Activated naive CD4-positive, alpha-beta T cell treated with anti-CD3 and anti-CD28 coated beads for 36 hours (primary cell): ENCODE measurements at places on chromosomes 16 and 17.

DNA sequence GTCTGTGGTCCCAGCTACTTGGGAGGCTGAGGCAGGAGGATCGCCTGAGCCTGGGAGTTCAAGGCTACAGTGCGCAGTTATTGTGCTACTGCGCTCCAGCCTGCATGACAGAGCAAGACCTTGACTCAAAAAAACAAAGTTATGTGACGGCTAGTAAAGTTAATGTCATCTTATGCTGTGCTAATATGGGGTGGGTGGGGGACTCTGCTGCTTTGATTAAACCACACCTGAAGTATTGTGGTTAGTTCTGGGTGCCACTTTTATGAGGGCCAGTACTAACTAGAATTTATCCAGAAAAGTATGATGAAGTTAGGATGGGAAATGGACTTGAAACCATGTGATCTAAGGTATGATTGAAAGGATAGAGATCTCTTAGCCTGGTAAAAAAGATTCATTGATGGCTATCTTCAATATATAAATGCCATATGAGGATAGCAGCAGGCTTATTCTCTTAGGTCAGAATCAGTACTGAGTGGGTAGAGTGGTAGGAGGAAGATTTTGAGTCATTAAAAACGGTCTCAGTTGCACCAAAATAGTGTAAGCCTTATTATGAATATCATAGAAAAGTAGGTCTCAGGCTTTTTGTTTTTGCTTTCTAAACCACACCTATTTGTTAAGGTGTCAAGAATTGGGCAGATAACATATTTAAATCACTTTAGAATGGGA, 5.6 kb downstream of the WSB1 start:
- DNase-seq = no peak

DNA sequence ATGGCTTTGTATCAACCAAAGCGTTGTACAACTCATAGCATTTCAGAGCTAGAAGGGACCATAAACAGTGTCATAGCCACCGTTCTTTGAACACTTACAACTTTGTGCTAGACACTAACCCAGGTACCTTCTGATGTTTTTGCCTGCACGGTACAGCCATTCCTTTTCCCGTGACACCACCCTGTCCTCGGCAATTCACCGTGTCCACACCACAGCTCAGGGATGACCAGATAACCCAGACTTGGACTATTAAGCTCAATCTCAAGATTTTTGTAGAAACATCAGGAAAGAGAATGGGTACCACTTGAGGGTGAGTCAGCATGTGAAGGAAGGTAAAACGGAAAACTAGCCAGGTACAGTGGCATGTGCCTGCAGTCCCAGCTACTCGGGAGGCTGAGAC, 9.8 kb upstream of the CBFB start:
- no peak for DNase-seq

GRCh38 chr16:46717692-46718091, 28.2 kb downstream of the ORC6 start:
- DNase-seq = no peak

DNA sequence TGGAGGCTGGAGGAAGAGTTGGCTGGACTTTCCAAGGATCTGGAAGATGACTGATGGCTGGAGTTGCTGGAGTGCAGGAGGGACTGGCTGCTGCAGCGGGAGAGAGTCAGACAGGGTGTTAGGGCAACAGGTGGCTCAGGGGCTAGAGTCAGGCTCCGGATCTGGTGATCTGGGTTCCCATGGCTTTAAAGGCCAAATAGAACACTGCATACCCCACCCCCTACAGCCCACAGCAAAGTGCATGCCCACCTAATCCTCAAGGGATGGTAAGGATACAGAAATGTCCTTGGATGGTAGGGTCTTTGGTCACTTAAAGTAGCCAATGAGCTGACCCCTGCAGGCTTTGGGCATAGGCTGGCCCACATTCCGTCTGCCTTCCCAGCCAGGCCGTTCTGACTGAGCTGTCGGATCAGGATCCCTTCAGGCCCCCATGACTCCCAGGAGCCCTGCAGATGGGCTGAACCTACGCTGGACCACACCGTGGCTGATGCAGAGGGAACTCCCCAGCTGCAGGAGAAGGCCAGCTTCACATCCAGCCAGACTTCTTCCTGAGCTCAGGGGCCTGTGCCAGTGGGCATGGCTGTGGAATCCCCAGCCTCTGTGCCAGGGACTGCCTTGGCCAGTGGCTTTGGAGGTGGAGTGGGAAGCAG, 13.9 kb downstream of the TNS4 start:
- DNase-seq = no peak

- DNase-seq = peak; percentile 46
Measured at GRCh38 chr16:24609740-24610415, 70.5 kb downstream of the RBBP6 start.

- DNase-seq = peak; percentile 90
Measured at GRCh38 chr16:90022209-90023077, 3.2 kb upstream of the DBNDD1 start.

DNA sequence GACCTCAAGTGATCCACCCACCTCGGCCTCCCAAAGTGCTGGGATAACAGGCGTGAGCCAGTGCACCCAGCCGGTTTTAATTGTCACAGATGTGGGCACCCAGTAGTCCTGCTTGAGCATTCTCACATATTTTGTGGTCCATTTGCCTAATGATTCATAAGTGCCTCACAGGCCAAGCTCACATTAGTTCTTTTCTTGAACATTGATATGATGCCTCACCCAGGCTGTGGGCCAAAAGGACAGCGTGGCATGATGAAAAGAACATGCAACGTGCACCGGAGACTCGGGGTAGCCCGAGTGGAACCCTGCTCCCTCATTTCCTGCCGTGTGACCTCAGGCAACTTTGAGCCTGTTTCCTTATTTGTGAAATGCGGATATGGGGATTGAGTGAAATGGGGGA, 181.9 kb downstream of the SNX29 start:
- DNase-seq = no peak

GRCh38 chr16:79151-80054, 1.4 kb downstream of the MPG start:
- DNase-seq = no peak

DNA sequence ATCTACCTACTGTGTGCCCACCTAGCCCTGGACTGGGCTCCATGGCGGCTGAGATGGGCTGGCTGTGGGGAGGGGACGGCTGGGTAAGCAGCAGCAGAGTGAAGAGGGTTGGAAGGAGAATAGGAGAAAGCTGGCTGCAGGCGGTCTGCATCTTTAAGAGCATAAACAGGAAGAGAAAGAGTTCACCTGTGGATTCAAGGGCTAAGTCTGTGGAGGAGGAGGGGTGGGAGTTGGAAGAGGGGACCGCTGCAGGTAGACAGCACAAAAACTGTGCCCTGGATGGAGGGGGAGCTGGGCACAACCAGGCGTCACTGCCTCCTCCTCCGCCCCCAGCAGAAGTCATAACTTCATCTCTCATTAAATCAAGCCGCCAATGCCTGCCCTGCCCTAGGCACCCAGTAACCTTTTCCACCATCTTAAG, 677 bp downstream of the SLC13A2 start:
- no peak for DNase-seq

DNA sequence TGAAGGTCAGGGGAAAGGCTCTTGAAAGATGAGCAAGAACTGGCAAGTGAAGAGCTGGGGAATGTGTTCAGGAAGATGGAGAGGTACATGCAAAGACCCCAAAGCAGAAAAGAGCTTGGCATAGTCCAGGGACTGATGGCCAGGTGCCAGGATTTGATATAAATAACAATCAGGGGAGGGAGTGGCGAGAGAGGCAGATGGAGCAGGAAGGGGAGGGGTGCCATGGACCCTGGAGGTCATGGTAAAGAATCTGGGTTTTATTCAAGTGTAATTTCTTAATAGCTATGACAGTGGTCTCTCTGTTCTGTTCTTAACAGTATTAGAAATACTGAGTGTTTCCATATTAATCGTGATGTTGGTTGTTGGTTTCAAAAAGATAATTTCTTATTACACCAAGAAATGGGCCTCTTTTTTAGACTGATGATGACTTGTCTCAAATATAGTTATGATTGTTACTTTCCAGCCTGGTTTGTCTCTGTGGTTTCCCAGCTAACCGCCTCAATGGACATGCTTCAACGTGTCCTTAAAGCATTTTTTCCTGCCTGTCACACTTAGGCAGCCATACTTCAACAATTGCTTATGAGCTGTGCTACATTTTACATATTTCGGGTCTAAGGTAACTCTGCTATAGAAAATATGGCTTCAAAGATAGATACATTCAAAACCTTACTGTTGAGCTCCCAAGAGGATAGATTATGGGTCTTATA, 49.4 kb downstream of the MYH10 start:
- DNase-seq = peak; percentile 18

GRCh38 chr16:5045499-5046115, 11.9 kb upstream of the NAGPA start:
- no peak for DNase-seq

DNA sequence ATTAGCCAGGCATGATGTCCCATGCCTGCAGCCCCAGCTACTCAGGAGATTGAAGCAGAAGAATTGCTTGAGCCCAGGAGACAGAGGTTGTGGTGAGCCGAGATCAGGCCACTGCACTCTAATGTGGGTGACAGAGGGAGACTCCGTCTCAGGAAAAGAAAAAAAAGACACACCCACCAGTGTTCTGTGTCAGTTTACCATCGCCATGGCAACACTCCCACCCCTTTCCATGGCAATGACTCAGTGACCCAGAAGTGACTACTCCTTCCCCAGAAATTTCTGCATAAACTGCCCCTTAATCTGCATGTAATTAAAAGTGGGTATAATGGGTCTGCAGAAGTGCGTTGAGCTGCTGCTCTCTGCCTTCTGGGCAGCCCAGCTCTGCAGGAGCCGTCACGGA, 4.0 kb upstream of the ZC3H18 start:
- peak; percentile 79 for DNase-seq

DNA sequence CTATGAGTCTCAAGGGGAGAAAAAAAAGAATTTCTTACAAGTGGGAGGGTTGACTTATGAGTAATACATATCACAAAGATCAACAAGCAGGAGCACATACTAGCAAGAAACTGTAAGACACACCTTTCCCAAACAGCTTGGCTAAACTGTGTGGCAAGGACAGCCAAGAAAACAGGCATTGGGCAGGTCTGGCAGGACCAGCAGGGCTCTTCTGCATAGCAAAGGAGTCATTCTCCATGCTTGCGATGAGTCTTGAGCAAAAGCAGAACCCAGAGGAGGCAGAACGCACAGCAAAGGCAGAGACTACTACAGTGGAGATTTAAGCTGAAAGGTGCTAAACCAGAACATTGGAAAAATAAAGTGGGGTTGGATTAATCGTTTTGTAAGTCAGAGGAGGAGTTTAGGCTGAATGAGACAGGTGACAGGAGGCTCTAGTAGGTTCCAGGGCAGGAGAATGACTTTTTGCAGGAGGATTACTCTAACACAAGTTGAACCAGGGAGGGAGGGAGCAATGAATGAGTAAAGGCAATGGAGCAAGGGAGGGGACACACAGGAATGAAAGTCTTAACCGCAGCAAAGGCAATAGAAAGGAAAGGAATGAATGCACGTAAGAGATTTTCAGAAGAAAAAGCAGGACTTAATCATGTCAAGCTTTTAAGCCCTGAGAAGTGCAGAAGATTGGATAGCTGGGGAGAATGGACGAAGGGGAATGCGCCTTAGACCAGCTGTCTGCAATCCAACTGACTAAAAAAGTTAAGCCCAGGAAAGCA, 2.7 kb downstream of the N4BP1 start:
- no peak for DNase-seq

DNA sequence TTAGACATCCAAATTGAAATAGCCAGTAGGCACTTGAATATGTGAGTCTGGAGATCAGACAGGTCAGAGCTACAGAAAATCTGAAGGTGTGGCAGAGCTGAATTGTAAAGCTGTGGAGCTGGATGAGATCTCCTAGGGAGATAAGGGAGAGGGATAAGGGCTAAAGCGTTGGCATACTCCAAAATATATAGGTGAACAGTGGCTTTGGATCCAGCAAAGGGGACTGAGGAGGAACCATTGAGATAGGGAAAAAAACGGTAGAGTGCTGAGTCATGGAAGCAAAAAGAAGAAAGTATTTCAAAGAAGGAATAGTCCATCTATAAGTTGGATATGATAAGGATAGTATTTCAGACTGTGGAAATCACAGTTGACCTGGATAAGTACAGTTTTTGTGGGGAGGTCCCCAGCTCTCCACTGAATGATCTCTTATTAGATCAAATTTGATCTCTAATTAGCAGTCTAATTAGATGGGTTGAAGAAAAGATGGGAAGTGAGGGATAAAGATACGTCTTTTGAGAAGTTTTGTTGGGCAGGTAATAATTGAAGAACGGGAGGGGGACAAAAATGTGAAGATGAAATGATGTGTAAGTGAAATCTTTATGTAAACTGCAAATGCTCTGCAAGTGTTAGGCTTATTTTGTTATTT, 587 bp upstream of the DBF4B start:
- DNase-seq = no peak

DNA sequence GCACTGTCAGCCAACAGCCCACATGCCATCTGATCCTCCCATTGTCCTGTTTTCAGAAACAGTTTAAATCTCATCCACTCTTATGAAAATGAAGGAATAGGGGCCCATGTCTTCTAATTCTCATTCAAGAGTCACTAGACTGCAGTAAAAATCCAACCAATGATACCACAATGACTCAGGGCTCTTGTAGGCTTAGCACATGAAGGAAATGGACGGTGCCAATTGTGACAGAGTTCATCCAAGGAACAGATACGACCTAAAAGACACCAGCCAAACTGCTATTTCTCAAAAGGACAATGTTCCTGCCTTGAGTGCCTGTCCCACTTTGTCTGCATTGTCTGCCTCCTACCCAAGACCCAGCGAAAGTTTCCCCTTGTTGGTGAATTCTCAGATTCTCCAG, 204.8 kb upstream of the COX10 start:
- DNase-seq = no peak

DNA sequence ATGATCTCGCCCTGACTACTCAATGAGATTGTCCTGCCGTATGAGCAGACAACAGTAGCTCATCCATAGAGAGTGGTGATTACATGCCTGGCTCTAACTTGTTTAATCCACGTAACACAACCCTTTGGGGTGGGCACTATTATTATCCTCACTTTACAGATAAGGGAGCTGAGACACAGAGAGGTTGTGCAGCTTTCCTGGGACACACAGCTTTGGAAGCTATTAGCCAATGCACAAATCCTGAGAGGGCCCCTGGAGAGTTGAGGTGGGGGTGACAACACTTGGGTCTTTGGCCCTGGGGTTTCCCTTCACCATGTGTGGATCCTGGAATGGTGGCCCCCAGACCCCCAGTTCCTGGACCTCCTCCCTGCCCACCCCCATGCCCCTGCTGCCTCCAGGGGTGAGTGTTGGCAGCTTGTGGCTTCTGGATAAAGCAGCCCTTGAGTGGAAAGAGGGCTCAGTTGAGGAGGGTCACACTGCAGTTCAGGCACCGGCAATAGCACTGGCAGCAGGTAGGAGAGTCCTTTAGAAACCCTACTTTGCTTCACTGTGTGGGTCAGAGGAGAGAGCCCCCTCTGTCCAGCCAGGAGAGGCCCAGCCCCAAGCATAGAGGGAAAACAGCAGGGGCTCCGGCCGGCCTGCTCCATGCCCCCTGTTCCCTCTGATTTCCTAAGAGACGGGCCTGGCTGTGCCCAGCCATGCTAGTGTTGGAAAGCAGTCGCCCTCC, 230.7 kb downstream of the KATNIP start:
- DNase-seq = no peak

GRCh38 chr17:75552425-75553294, 27.2 kb downstream of the LLGL2 start:
- DNase-seq = no peak

- DNase-seq = no peak
Measured at GRCh38 chr17:17200831-17201230, 5.3 kb downstream of the PLD6 start.

GRCh38 chr16:1528921-1529537, 4.4 kb upstream of the TMEM204 start:
- no peak for DNase-seq
